ENCODE measurements at places on chromosomes 5 and 9.

- DNase-seq = no peak
Observed at GRCh38 chr5:10676224-10676623, 84.8 kb downstream of the DAP start.

GRCh38 chr9:36521148-36521547 lies 51.5 kb upstream of the MELK start:
- no peak for DNase-seq

DNA sequence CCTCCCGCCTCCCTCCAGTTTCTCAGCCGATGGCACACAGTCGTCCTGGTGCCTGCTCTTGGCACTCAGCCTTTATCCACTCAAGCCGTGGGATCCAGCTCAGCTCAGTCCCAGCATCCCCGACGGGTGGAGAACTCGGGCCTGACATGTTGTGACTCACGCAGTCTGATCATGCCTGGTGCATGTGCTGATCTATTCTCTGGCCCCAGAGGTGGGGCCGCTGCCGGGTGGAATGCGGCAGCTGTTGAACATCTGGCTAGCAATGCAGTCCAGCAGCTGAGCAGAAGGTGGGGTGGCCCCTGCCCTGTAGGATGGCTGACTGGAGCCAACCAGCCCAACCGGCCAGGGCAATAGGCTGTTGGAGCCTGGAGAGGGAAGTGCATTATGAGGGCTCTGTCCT lies 1.7 kb upstream of the AIF1L start:
- no peak for DNase-seq

DNA sequence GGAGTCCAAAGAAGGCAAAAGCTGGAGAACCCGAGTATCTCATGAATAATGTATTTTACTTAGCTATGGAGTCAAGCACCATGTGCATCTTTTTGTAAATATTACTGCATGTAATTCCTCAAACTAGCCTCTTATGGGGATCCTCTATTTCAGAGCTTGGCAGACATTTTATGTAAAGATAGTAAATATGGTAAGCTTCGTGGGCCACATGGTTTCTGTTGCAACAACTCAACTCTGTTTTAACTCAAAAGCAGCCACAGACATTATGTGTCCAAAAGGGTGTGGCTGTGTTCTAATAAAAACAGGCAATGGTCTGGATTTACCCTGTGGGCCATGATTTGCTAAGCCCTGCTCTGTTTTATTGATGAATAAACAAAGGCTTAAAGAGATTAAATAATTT lies 17.3 kb downstream of the DAPK1 start:
- DNase-seq = no peak

GRCh38 chr5:125004009-125004408 lies 257.6 kb upstream of the ZNF608 start:
- DNase-seq = no peak

GRCh38 chr5:83589786-83590185 lies 118.2 kb downstream of the VCAN start:
- no peak for DNase-seq

- DNase-seq = no peak
Observed at GRCh38 chr5:21910731-21911130, 942.4 kb downstream of the CDH12 start.

DNA sequence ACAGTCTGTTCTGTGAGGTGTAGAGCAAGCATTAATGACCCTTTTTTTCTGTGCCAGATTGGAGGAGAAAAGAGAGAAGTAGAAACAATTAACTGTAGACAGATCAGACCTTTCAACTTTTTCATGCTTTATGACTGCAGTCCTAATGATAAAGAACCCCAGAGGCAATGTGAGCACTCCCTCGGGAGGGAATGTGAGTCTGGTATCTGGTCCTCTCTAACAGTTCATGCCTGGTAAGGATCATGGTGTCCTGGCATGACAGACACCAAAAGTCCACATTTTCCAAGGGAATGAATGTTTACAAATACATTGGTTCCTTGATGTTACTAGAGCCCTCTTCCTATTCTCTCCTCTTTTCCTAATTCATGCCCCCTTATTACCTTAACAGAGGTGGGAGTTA lies 70.3 kb downstream of the MTAP start:
- no peak for DNase-seq
